ENCODE measurements at places on chromosomes 5 and 9. TPM values are rescaled to one million over a fixed set of nuclear protein-coding genes. Genes with fewer than 3 reads are reported as not detected.

DNA sequence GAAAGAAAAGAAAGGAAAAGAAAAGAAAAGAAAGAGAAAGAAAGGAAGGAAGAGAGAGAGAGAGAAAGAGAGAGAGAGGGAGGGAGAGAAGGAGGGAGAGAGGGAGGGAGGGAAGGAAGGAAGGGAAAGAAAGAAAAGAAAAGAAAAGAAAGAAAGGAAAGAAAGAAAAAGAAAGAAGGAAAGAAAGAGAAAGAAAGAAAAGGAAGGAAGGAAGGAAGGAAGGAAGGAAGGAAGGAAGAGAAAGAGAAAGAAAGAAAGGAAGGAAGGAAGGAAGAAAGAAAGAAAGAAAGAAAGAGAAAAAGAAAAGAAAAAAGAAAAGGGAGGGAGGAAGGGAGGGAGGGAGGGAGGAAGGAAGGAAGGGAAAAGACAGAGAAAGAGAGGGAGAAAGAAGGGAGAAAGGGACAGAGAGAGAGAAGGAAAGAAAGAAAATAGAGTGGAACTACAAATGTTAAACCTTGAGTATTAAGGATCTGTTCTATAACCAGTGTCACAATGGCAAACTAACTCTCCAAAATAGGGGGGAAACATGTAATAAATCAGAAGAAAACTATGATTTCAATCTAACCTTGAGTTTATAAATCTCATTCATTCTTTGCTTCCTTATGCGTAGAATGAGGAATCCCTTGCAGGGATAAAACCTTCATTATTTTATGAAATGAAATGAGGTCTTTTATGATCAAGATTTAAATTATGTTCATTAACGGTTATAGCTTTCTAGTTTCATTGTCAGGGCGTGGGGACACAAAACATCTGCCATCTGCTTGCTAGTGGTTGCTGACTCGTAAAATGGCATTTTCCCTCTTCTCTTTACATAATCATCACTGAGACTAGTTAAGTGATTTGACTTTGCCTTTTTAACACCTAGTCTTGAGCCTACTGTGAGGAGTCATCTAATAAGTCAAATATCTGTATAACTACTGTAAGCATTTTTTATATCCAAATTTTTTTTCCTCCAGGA, 40.7 kb upstream of the RAD23B start:
- DNase-seq = no peak

Gene SHISAL2B
- not detected for total RNA-seq

Gene FAM174A
- total RNA-seq = 9.7 TPM

Gene SAP30L
- total RNA-seq = 44.4 TPM

All from activated T-helper 1 cell treated with anti-CD3 and anti-CD28 coated beads, Interleukin-12 subunit alpha, Interleukin-12 subunit beta, Interleukin-2, Interleukin-4 antibody, amounts not matched to agents 30 ng/mL and 10 ng/mL and 1 ng/mL, durations not matched to agents 14 hours and 24 hours and 36 hours (primary cell).